ENCODE measurements at places on chromosomes 2 and 18.

GRCh38 chr2:195404651-195405050 is 252.4 kb upstream of the SLC39A10 start:
- H3K4me3 ChIP-seq, result no peak overlapping the region
- peaks cover 8% of the 10 kb centered on the region for H3K4me1 ChIP-seq
- H3K27me3 ChIP-seq, result no peaks in the 10 kb centered on the region

DNA sequence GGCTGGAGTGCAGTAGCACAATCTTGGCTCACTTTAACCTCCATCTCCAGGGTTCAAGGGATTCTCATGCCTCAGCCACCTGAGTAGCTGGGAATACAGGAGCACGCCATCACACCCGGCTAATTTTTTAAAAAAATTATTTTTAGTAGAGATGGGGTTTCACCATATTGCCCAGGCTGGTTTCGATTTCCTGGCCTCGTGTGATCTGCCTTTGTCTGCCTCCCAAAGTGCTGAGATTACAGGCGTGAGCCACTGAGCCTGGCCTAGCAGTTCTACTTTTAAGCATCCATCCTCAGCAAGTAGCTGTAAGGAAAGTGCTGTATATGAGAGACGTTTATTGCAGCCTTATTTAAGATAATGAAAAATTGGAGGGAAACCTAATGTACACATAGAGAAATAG is 79.7 kb downstream of the ZDBF2 start:
- DNase-seq, result no peak
- no peak overlapping the region for H3K4me3 ChIP-seq

- H3K36me3 ChIP-seq, result no peaks in the 10 kb centered on the region
- H3K27ac ChIP-seq, result no peak overlapping the region
- no peaks in the 10 kb centered on the region for H3K4me1 ChIP-seq
- H3K27me3 ChIP-seq, result no peaks in the 10 kb centered on the region
These were observed 417.0 kb downstream of the TXNL1 start for GRCh38 chr18:56221195-56222065.

DNA sequence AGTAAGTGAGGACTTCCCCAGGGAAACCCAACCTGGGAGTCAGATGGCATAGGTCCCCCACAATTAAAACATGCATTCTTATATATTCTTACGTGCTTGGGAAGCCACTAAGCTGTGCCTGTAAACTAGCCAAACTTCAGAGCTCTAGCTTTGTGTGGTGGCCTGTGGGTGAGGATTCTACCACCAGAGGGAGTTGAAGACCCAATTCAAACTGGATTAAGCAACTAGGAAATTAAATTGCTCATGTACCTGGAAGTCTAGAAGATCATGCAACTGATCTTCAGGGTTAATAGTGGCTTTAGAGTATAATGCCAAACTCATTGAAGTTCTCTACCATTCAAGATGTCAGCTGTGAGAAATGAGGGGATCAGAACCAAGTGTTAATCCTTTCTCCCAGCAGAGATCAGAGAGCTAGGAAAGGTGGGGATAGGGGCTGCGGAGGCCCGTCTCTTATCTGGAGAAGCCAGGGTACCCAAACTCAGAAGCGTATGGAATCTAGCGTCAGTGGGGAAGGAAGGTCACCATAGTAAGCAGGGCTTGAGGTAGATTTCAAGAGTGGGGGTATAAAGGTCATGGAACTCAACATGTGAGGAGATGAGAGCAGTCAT is 53.2 kb upstream of the CCDC85A start:
- H3K27me3 ChIP-seq, result no peaks in the 10 kb centered on the region
- no peaks in the 10 kb centered on the region for H3K36me3 ChIP-seq
- H3K27ac ChIP-seq, result no peak overlapping the region

- no peak overlapping the region for H3K4me3 ChIP-seq
- H3K27ac ChIP-seq, result no peak overlapping the region
These were observed 48.0 kb downstream of the STRN start for GRCh38 chr2:36918307-36918706.

- DNase-seq, result no peak
- H3K4me3 ChIP-seq, result no peak overlapping the region
- peaks cover 3% of the 10 kb centered on the region for H3K27me3 ChIP-seq
- no peak overlapping the region for H3K27ac ChIP-seq
- no peaks in the 10 kb centered on the region for H3K36me3 ChIP-seq
- no peaks in the 10 kb centered on the region for H3K4me1 ChIP-seq
These were observed 201.4 kb downstream of the SOCS6 start for GRCh38 chr18:70489986-70490933.

DNA sequence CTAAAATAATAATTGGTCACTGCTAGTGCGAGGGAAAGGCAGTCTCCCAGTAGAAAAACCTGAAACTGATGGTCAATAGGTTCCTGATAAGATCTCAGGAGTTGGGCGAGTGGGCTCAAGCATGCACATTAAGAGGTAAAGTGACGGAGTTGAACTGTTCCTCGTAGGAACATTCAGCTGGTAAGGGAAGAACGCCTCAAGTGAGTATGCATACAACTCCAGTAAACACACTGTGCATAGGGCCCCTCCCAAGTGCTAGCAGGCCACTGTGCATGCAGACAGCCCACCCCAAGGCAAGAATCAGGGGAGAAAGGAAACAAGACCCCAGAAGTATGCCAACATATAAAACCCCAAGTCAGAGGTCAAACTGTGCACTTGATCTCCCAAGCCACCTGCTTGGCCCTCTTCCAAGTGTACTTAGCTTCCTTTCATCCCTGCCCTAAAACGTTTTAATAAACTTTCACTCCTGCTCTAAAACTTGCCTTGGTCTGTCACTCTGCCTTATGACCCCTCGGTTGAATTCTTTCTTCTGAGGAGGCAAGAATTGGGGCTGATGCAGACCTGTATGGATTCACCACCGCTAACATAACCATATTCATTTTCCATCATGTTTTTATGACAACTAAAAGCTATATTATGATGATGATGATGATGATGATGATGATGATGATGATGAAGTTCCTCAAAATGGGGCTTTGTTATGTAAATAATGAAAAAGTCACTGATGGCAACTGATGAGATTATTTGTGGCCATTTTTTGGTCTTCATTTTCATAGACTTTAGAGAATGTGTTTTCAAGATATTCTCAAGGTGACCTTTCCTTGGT is 118.0 kb upstream of the RAB27B start:
- H3K4me3 ChIP-seq, result no peak overlapping the region
- no peaks in the 10 kb centered on the region for H3K36me3 ChIP-seq
- DNase-seq, result no peak
- H3K27ac ChIP-seq, result no peak overlapping the region
- peaks cover 35% of the 10 kb centered on the region for H3K4me1 ChIP-seq

DNA sequence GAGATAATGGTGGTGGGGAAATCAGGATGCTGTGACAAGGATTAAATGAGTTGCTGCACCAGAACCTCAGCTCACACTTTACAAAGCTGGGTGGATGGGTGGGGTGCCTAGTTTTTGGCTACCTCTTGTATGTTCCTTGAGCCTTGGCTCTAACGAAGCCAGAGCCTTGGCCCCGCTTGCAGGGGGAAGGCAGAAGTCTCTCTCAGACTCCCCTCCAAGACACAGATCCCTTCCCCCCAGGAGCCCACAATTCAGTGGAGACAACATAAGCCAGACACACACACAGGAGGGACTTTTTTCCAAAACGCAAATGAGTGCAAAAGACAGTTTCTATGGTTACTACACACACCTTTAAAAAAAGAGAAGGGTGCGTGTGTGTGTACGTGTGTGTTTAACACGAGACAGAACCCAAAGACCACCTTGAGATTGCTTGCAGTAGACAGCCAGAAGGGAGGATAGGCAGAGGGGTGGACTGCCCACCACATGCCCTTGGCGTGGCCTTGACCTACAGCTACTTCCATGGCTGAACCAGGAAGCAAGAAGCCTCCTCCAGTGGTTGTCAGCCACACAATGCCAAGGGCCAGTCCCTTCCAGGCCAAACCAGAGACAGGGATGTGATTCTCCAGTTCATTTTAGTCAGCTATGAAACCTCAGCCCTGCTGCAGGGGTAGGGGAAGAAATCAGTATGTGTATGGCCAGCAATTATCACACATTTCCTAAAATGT is 70.3 kb downstream of the BCL2L11 start:
- no peak for DNase-seq
- H3K4me1 ChIP-seq, result peaks cover 1% of the 10 kb centered on the region
- peaks cover 21% of the 10 kb centered on the region for H3K27me3 ChIP-seq
- H3K4me3 ChIP-seq, result no peak overlapping the region
- H3K36me3 ChIP-seq, result no peaks in the 10 kb centered on the region
- H3K27ac ChIP-seq, result no peak overlapping the region

- peaks cover 18% of the 10 kb centered on the region for H3K4me1 ChIP-seq
- H3K27ac ChIP-seq, result no peak overlapping the region
- no peaks in the 10 kb centered on the region for H3K36me3 ChIP-seq
- DNase-seq, result peak; percentile 12
These were observed 29.0 kb upstream of the TNS1 start for GRCh38 chr2:218031771-218032257.

DNA sequence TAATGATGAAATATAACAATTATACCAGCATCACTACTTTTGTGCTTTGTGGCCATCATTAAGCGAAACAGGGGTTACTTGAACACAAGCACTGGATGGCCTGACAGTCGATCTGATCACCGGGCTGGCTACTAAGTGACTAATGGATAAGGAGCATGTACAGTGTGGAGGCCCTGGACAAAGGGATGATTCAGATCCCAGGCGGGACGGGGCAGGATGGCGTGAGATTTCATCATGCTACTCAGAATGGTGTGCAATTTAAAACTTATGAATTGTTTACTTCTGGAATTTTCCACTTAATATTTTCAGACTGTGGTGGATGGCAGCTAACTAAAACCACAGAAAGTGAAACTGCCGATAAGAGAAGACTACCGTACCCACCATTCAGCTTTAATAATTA is 7.0 kb upstream of the CLIP4 start:
- no peaks in the 10 kb centered on the region for H3K36me3 ChIP-seq
- H3K27me3 ChIP-seq, result peaks cover 3% of the 10 kb centered on the region
- DNase-seq, result no peak
- H3K4me1 ChIP-seq, result peaks cover 14% of the 10 kb centered on the region
- no peak overlapping the region for H3K4me3 ChIP-seq
- H3K27ac ChIP-seq, result no peak overlapping the region

DNA sequence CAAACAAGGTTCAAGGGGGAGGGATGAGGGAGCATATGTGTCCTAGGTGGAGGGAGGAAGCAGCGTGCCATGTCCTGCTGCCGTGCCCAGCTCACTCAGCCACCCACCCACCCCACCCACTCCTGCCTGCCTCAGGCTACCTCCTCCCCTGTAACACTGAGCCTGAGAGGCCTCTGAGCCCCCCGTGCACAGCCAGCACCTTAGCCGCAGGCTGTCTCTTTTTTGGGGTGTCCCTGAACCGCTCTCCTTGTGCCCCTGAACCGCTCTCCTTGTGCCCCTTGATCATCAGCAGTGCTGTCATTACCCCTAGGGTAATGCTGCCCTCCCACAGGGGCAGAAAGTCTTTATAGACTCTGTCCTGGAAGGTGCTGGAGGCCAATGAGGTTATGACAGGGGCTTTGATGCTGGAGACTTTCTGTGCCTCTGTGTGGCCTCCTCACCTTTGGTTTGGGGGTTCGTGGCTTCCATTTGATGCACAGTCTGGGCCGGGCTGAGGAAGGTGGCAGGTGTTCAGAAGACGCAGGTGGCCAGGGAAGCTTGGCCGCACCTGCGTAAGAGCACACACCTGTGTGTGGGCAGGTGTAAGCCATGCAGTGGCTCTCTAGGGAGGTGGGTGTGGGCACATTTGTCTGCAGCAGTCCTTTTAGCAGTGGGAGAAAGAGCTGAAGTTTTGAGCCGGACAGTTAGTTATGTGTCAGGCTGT is 140.0 kb downstream of the SEPTIN10 start:
- H3K36me3 ChIP-seq, result no peaks in the 10 kb centered on the region
- H3K4me3 ChIP-seq, result no peak overlapping the region
- H3K4me1 ChIP-seq, result peaks cover 6% of the 10 kb centered on the region
- peaks cover 8% of the 10 kb centered on the region for H3K27me3 ChIP-seq
- DNase-seq, result no peak

DNA sequence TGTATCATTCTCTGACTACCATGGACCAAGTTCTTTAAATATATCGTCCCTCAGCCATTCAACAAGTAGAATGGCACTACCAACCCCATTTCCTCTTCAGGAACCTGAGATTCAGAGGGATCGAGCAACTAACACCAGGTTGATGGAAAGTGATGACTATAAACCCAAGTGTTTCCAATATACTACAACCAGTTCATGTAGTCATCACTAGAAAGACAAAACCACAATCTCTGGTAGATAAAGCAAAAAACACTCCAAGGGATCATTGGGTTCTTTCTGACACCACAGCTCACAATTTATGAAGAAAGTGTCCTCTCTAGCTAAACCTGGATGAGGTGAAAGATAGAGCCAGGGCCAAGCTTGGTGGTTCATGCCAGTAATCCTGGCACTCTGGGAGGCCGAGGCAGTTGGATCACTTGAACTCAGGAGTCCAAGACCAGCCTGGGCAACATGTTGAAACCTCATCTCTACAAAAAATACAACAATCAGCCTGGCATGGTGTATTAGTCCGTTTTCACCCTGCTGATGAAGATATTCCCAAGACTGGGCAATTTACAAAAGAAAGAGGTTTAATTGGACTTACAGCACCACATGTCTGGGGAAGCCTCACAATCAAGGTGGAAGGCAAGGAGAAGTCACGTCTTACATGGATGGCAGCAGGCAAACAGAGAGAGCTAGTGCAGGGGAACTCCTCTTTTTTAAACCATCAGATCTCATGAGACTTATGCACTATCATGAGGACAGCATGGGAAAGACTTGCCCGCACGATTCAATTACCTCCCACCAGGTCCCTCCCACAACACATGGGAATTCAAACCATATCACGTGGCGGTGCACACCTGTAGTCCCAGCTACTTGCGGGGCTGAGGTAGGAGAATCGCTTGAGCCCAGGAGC is 2.2 kb downstream of the CD226 start:
- H3K36me3 ChIP-seq, result peaks cover 67% of the 10 kb centered on the region
- DNase-seq, result peak; percentile 31
- H3K4me3 ChIP-seq, result no peak overlapping the region
- peaks cover 50% of the 10 kb centered on the region for H3K4me1 ChIP-seq
- H3K27me3 ChIP-seq, result no peaks in the 10 kb centered on the region

DNA sequence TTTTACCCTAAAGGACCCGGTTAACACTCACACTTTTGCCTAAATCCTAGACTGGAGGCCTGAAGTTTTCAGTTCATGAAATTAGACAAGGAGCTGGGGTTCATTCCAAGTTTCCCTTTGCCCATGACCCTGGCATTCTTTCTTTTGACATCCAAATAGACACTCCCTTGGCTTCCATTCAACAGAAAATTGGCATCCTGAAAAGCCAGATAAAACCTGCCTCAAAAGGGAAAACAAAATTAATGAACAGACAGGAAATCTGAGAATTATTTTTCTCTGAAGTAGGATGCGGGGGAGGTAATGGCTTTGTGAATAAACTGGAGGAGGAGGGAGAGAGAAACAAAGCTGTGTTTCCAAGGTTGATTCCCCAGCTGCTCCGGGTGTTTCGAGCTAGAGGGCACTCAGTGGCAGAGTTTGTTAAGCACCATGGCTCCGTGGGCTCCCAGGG is 41.0 kb downstream of the SPP2 start:
- no peak overlapping the region for H3K4me3 ChIP-seq
- H3K27me3 ChIP-seq, result peaks cover 15% of the 10 kb centered on the region
- no peak for DNase-seq
- no peaks in the 10 kb centered on the region for H3K36me3 ChIP-seq

DNA sequence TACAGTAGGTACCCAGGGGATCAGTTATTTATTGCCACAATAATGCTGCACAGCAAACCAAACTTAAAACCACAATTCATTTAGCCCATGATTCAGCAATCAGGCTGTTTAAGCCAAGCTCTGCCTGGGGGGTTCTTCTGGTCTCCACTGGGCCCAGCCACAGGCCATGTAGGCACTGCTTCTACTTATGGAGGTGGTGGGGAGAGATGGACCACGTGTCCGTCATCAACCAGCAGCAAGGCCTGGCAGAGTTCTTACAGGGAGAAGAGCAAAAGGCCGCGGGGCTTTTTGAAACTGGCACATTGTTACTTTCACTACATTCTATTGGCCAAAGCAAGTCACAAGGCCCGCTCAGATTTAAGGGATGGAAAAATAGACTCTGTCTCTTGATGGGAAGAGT is 76.3 kb upstream of the DAPL1 start:
- H3K36me3 ChIP-seq, result no peaks in the 10 kb centered on the region
- peaks cover under 1% of the 10 kb centered on the region for H3K27me3 ChIP-seq
- H3K27ac ChIP-seq, result no peak overlapping the region
- no peak overlapping the region for H3K4me3 ChIP-seq
- H3K4me1 ChIP-seq, result no peaks in the 10 kb centered on the region

All from activated CD4-positive, alpha-beta memory T cell treated with anti-CD3 and anti-CD28 coated beads, Interleukin-2, amount 10 ng/mL, durations not matched to agents 7 days and 5 days (primary cell).